ENCODE measurements at places on chromosomes 4 and X.

GRCh38 chrX:129790146-129790545 lies 10.4 kb downstream of the SASH3 start:
- DNase-seq: no peak

DNA sequence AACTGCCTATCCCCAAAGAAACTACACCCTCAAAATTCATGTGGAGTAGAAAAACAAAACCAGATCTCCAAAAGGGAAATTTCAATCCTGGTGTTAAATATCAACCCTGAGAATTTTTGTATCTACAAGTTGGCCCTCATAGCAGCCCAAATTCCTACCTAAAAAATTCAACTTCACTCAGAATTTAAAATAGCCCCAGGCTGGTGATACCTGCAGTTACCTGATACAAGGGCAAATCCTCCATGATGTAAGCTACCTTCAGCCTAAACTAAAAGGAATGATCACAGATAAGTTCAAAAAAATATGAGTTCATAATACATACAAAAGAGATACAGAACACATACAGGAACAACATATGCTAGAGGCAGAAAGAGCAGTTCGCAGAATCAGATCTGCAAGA lies 138.4 kb downstream of the HNRNPD start:
- DNase-seq: no peak

- no peak for DNase-seq
Measured at GRCh38 chr4:110224812-110225211, 26.4 kb upstream of the ELOVL6 start.

DNA sequence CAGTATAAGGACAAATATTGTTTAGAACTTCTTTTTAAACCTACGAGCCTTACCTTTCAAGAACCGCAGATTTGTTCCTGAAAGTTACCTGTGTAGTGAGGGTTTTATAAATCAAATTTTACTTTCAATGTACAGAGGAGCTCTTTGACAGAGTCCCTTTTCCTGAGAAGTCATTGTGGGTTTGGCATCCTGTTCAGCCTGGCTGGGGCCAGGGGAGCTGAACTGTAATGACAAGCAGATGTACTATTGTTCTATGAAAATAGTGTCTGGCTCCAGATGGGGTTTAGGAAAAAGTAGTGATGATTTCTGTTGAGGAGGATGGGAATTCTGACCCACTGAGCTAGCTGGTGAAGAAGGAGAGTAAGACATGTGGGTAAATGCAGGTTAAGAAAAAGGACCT lies 196.2 kb upstream of the PGRMC2 start:
- DNase-seq: no peak

DNA sequence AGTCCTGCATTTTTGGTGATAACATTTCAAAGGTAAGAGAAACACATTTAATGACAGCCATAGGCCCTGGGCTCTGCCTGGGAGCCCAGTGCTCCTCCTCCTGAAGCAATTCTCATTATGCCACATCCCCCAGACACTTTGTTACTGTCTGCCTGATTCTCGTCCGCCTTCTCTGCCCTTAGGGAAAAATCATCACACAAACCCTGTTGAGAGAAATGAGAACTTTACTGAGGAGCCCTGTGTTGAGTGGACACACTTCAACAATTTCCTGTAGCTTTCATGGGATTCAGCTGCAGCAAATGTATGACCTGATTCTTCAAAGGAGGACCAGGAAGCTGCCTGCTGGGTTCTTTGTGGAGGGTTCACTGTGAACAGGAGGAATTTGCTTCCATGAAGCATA lies 566.5 kb upstream of the FRG1 start:
- DNase-seq: no peak

GRCh38 chr4:169621731-169622492 lies 1.5 kb downstream of the CLCN3 start:
- peak; percentile 50 for DNase-seq

DNA sequence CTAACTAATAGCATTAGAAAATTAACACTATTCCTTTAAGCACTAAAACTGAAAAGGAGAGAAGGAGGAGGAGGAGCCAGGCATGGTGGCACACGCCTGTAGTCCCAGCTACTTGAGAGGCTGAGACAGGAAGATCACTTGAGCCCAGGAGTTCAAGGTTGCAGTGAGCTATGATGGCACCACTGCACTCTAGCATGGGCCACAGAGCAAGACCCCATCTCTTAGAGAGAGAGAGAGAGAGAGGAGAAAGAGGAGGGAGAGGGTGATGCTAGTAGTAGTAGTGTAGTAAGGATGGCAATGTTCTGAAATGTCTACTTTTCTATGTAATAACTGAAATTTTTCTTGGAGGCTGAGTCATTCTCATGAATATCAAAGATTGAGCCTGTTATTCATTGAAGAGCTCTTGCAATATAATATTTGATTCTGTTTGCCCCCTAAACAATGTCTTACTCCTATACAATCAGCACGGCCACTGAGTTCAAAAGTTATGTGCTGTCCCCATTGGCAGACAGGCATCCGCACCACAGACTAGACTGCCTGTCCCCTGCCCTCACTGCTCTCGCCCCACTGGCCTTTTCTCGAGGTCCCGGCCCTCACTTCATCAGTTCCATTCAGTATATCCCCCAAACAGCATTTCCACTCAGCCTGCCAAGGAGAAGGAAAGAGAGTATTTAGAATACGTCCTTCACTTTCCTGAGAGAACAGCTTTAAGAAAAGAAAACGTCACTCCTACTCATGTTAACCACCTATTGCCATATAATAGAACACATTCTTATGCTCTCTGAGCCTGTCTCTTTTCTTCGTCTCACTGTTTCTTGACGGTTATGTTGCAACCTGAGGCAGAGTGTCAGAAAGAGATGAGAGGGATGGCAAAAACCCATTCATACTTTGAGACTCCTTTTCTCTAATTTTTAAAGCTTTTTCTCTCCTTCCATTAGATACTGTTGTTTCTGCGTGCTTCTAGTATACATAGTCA lies 238.1 kb downstream of the PALLD start:
- no peak for DNase-seq

GRCh38 chr4:48985976-48986653 lies at the start of gene CWH43:
Gene CWH43 (plus strand): TSS chr4:48986275. CDS start chr4:48986430, 155 bp downstream.
- no peak for DNase-seq

- no peak for DNase-seq
Measured at GRCh38 chr4:106796876-106797275, 239.2 kb downstream of the DKK2 start.

GRCh38 chr4:70437197-70437596 lies 34.8 kb upstream of the MUC7 start:
- no peak for DNase-seq

DNA sequence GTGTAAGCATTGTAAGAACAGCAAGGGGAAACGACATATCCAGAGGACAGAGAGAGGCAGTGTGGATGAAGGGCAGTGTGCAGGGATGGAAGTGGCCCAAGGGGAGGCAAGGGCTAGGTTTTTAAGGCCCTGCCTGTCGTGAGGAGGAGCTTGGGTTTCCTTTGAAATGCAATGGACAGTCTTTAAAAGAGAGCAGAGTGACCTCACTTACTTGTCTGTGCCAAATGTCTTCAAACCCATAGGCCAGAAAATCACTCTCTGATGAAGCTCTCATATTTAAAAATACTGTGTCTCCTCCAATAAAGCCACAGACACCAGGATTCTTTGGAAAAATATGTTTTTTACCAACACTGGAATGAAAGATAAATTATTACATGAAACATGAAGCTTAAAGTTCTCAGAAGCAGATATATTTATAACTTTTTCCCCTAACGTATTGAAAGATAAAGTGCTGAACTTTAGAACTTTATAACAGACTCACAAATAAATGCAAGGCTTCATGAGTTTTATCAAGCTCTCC lies 19.2 kb upstream of the ATXN3L start:
- DNase-seq: no peak

- no peak for DNase-seq
Measured at GRCh38 chrX:145613894-145614293, 203.7 kb upstream of the SLITRK2 start.

DNA sequence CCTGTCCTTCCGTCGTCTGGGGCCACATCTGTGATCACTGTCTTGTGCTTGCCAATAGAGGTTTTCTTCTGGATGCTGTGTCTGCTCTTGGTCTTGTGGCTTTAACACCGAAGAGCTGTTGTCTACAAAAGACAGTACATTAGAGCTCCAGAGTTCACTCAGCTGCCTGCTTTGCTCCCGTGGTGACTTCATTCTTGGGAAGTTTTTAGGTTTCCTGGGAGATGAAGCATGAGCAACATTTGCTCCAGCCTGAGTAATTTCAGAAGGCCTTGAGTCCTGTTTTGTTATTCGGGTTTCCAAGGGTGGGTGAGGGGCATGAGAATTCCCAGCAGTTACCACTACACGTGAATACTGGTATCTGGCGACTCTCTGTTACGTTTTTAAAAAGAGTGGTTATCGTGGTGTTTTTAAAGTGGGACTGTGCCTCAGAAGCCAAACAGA lies 189.2 kb downstream of the SHROOM3 start:
- no peak for DNase-seq

DNA sequence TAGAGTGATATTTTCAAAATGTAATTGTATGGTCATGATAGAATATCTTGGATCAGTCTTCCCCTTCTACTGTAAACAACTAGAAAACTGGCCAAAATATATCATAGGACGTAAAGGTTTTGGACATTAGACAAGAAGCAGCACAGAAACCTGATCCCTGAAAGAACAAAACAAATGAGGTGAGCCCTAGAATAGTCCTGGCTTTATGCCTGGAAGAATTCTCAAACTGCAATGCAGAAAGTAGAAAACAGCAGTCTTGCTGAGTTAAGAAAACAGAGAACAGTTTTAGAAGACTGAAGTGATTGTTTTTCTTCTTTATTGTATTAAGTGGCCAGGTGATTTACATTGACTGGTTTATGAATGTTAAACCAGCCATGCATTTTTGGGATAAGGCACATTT lies 19.5 kb downstream of the NSUN7 start:
- DNase-seq: no peak

DNA sequence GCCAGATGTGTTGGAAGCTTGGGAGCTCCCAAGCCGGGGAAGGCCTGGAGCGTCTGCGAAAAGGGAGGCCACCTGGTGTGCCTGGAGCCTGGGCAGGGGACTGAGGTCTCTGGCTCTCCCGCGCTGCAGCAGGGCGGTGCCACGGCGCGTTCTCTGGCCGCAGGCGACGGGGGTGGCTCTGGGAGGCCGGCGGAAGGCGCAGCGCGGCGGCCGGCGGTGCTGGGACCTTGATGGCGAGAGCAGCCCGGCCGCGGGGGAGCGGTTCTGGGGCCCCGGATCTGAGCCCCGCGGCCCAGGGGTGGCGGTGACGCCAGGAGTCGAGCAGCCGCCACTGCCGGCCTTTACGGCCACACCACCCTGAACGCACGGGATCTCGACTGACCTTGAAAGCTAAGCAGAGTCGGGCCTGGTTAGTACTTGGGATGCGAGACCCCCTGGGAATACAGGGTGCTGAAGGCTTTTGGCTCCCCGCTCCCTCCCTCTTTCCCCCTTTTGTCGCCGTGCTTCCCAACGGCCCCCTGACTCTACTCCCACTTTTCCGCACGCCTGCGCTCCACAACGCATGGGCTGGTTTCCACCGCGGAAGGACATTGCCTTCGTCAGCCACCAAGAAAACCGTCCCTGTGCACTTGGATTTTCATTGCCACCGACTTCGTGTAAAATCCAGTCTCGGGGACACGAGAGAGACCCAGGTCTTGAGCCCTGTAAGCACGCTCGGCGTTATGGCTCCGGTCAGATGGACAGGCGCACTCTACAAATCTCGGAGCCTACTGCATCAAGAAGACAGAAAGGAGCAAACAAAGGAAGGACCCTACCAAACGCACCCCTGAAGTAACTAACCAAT lies 9.5 kb downstream of the FRG2 start:
- DNase-seq: no peak

GRCh38 chr4:171812665-171813525 lies at the start of gene GALNTL6:
Gene GALNTL6 (plus strand): TSS chr4:171813404.
- DNase-seq: no peak

DNA sequence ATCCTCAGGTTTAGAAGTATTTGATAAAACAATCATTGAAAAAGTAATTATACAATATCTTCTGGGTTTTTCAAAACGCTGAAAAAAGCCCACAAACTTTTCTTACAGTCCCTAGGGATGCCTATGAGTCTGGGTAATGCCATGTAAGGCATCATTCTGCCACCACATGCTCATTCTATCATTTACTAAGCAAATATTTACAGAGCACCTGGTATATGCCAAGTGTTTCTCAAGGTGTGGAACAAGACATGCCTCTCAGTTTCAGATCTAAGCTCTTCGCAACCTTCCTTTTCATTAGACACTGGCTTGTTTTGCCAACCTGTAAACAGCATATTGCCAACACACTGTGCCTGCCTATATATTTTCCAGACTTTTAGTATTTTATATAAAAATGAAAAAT lies 17.7 kb downstream of the MID1 start:
- DNase-seq: no peak

- DNase-seq: no peak
Measured at GRCh38 chr4:11768251-11768972, 339.7 kb upstream of the HS3ST1 start.

DNA sequence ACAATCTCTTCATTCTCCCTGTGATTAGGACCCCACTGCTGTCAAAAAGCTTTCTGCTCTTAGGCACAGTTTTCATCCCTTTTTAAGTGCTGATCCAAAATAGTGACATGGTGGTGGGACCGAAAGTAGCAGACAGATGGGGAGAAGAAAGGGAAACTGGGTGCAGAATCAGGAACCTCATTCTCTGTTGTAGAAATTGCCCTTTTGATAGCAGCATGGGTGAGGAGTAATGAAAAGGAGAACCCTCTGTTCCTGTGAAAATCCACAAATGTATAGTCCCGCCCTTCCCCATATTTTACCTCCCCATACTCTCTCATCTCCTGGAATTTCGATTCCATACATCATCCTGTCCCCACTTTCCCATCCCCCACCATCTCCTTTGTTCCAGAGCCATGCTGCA lies 126.5 kb downstream of the STIM2 start:
- DNase-seq: no peak

DNA sequence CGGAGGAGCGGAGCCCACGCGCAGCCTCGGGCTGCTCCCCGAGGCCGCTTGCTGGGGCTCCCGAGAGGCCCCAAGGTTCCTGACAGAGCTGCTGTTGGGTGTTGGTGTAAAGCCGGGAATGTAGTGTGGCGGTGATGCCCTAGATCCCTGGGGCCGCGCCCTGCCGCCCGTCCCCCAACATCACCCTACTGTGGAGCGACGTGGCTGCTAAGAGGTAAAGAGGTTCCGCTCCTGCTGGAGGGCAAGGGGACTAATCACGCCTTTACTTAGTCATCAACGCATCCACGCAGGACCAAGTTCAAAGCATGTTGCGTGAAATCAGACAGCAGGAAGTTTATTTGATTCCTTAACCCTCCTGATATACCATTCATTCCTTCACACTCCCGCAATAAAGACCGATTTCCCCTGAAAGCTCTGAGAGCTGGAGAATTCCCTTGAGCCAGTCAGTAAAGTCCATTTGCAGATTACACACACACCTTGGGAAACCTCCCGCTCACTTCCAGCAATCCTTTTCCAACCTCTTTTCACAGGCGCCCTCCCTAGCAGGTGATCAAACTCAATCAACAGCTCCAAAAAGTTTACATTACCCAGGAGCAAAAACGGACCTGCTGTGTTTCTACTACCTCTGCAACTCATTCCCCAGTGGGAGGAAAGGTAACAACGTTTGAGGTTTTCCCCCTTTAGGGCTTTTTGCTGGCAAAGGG lies 579 bp upstream of the GABRA2 start:
- DNase-seq: no peak

- DNase-seq: no peak
Measured at GRCh38 chrX:87160435-87161010, 357.1 kb upstream of the KLHL4 start.

GRCh38 chrX:76148041-76148665 lies 24.7 kb upstream of the PBDC1 start:
- peak; percentile 3 for DNase-seq

Data from effector memory CD8-positive, alpha-beta T cell (primary cell).